ENCODE measurements at places on chromosomes 3 and 15. TPM values are rescaled to one million over a fixed set of nuclear protein-coding genes. Genes with fewer than 3 reads are reported as not detected.

- DNase-seq: peak; percentile 32
Measured at GRCh38 chr3:126557761-126558160, 971 bp downstream of the C3orf22 start.

DNA sequence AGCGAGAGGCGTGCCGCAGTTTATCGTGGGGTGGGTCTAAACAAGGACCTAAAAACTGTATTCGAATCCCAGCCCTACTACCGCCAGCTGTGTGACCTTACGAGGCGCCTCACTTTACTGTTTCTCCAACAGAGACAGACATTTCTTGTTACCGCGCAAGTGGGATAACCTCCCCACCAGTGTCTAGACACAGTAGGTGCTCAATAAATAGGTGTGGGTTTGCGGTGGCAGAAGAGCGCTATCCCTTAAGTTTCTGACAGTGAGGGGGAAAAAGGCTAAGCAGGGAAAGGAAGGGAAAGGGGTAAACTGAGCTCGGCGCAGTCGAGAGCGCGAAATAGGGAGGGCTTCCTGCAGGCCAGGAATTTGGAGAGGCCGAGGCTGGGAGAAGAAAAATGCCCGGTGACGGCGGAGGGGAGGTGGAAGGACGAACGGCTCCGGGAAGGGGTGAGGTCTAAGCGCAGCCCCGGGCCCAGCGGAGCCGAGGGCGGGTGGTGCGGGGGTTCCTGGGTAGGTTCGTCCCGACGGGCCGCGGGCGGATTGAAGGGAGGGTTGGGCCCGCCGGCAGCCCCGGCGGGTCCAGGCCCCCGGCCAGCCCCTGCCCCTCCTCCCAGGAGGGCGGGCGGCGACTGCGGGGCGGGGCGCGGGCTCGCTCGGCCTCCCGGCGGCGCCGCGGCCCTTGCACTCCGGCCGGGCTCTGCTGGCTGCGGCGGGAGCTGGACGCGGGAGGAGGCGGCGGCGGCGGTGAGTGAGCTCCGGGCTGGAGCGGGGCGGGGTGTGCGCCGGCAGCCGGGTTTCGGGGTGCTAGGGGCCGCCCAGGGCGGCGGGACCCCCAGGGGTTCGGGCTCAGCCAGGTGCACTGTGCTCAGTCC lies at the start of gene CGNL1:
TSS of gene CGNL1 (plus strand) at position 679 of the 869 bp plus-strand sequence. CDS start 61,495 bp downstream, outside the sequence.
- DNase-seq: no peak

GRCh38 chr3:41138601-41139000 lies 60.7 kb upstream of the CTNNB1 start:
- no peak for DNase-seq

- DNase-seq: no peak
Measured at GRCh38 chr3:15345608-15346137, 13.3 kb upstream of the SH3BP5 start.

DNA sequence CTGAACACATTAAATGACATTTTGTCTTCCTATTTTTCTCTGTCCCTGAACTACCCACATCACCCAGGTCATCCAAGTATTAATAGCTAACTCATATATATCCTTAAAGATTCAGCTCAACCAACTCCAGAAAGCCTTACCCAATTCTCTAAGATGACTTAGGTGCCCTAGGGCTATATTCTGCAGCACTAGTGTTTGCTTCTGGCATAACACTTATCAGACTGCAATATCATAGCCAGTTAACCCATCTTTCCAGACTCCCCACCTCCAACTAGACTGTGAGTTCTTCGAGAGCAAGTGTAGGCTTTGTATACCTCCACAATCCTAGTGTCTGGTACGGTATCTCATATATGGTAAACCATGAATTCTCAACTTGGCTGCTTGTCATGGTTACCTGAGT lies 50.7 kb downstream of the SST start:
- no peak for DNase-seq

GRCh38 chr3:129065720-129066073 lies 5.1 kb downstream of the GP9 start:
- DNase-seq: no peak

GRCh38 chr3:100256731-100257151 lies 4.1 kb upstream of the TBC1D23 start:
- no peak for DNase-seq

DNA sequence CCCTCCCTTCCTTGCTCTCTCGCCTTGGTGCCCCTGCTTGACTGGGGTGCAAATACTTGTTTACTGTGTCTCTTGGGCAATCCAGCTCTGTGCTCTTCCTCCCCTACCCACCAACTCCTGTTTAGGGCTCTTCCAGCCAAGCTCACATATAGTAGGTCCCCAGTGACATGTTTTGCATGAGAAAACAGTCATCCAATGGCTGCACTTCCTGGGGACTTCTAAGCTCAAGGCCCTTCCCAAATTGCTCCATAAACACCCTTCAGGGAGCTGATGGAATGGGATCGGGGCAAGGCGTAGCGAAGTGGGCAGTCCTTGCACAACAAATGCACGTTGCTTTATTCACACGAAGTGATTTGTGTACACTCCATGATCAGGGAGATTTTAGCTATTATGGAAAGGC lies 9.4 kb upstream of the COPG1 start:
- no peak for DNase-seq

DNA sequence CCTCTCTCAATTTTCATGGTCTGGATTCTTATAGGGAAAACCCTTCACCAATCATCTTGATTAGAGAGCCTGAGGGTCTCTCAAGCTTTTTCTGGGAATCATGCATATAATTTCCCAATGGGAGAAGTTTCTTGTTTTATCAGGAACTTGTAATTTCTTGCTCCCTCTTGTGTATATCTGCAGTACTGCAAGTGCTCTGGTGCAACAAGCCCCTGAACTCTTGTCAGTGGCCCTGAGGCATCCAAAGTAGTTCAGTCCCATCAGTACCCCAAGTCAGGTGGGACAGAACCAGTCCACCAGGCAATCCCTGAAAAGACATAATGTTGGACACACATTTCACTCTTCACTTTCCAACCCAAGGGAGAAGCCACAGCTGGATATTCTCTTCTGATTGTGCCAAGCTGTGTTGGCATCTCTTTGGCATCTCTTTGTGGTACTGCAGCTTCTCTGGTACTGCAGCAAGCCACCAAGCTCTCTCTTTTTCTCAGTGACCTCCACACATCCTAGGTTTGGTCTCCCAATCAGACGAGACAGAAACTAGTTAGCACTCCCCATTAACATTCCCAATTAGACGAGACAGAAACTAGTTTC lies 214.5 kb downstream of the ZIC4 start:
- peak; percentile 80 for DNase-seq

DNA sequence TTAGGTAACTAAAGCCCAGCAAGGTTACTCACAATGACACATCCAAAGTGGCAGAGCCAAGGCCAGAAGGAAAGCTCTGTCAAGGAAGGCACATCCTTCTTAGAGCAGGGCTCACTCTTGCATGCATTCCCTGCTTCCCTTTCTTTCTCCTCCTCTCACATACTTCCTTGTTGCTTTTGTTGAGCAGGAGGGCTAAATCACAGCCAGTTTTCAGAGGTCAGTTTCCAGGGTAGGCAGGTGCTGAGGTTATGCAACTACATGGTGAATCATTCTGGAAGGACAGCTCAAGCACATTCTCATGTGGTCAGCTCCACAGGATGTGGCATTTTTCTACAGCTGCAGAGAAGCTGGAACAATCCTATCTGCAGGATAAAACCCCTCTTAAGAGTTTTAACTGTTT lies 275.6 kb downstream of the ZNF621 start:
- DNase-seq: peak; percentile 97

The EIF1B gene
- total RNA-seq: 12.2 TPM

The MAGI1 gene
- total RNA-seq: 14.5 TPM

The IL20RB gene
- 0.83 TPM for total RNA-seq

The CFAP100 gene
- total RNA-seq: not detected

All from myocyte (in vitro differentiated cells).